Activated CD4-positive, alpha-beta T cell treated with anti-CD3 and anti-CD28 coated beads, Interleukin-2, amount 10 ng/mL, durations not matched to agents 7 days and 5 days (primary cell): ENCODE measurements at places on chromosomes 1 and 21. TPM values are rescaled to one million over a fixed set of nuclear protein-coding genes. Genes with fewer than 3 reads are reported as not detected.

TCHHL1 gene
- not detected for total RNA-seq

CD1B gene
- total RNA-seq: not detected

TTC22 gene
- total RNA-seq: 9.9 TPM

CA6 gene
- total RNA-seq: 0.31 TPM

SNX27 gene
- total RNA-seq: 24.5 TPM

LYPD8 gene
- not detected for total RNA-seq

HNRNPU gene
- total RNA-seq: 469 TPM

ZMYND12 gene
- total RNA-seq: 0.56 TPM

CSMD2 gene
- total RNA-seq: not detected

RPE65 gene
- not detected for total RNA-seq

MAEL gene
- total RNA-seq: not detected

CDA gene
- not detected for total RNA-seq
